ENCODE measurements at places on chromosomes 4 and X.

- DNase-seq = no peak
Observed at GRCh38 chr4:181860157-181860556, 383.0 kb upstream of the TENM3 start.

- no peak for DNase-seq
Observed at GRCh38 chr4:85475631-85476233, 782 bp downstream of the ARHGAP24 start.

DNA sequence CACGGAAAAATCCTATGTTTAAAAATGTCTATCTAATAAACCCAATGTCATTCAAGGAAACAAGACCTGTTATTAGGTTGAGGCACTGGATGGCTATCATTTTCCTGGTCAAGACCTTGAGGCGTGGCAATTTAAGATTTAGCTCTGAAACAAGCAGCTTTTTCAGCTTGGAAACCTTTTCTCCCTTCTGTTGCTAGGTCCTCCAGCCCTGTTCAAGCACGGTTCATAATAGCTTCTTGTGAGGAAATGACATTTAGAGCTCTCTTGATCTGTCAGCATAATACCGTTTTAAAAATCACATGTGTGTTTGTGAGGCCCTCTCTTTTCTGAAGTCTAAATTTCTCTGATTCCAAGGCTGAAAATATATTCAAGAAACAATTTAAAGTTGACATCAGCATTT lies 133.6 kb upstream of the GRPR start:
- DNase-seq = no peak

DNA sequence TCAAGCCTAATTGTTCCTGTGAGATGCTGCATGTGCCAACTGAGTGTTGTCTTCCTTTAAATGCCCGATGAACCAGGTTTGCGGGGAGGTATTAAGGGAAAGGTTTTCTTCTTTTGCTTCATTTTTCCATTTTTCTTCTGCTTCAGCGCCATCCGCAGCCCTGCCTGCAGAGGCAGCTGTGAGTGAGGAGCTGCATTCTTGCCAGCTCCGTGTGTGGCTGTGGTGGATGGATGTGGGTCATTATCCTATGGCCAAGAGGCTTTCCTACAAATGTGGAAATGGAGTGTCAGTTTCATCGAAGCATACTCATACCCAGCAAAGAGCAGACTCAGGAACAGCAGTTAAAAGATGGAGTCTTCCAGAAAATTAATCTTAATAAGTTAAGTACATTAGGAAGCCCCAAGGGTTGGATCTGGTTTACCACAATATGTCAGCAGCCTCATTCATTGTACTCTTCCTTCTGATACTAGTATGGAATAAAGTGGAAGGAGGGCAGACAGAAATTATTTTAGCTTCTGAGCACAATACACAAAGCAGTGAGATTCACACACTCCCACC lies 37.6 kb downstream of the TNIP3 start:
- DNase-seq = no peak
